Urothelium cell line (cell line): ENCODE measurements at places on chromosomes 12 and 14.

GRCh38 chr12:111056618-111057521 lies 136.5 kb upstream of the MYL2 start:
- DNase-seq, result no peak

DNA sequence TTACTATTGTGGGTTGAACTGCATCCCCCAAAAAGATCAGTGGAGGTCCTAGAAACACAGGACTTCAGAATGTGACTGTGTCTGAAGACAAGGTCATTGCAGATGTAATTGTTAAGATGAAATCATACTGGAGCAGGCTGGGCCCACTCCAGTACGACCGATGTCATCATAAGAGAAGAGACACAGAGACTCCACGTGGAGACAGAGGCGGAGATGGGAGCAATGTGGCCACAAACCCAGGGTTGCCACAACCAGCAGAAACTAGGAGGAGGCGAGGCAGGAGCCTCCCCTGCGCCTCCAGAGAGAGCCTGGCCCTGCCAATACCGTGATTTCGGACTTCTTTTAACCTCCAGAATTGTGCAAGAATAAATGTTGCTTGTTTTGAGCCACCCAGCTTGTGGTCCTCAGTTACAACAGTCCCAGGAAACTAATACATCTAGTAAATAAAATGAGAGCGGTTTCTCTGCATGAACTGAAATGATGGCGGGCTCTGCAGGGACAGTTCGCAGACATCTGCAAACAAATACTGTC lies 25.7 kb upstream of the FZD10 start:
- DNase-seq, result no peak

DNA sequence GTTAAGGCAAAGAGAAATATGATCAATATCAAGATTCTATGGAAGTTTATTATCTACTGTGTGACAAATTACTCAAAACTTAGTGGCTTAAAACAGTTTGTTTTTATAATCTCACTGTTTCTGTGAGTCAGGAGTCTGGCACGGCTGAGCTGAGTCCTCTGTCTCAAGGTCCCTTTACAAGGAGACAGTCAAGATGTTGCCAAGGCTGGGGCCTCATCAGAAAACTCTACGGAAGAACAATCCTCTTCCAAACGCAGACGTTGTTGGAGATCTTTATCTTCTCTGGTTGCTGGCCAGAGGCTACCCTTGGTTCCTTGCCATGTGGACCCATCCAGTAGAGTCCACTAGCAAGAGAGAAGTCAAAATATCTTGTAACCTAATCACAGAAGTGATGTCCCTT lies 100.6 kb upstream of the CCND2 start:
- DNase-seq, result no peak

GRCh38 chr12:6494258-6494743 lies 399 bp downstream of the NCAPD2 start:
- no peak for DNase-seq

DNA sequence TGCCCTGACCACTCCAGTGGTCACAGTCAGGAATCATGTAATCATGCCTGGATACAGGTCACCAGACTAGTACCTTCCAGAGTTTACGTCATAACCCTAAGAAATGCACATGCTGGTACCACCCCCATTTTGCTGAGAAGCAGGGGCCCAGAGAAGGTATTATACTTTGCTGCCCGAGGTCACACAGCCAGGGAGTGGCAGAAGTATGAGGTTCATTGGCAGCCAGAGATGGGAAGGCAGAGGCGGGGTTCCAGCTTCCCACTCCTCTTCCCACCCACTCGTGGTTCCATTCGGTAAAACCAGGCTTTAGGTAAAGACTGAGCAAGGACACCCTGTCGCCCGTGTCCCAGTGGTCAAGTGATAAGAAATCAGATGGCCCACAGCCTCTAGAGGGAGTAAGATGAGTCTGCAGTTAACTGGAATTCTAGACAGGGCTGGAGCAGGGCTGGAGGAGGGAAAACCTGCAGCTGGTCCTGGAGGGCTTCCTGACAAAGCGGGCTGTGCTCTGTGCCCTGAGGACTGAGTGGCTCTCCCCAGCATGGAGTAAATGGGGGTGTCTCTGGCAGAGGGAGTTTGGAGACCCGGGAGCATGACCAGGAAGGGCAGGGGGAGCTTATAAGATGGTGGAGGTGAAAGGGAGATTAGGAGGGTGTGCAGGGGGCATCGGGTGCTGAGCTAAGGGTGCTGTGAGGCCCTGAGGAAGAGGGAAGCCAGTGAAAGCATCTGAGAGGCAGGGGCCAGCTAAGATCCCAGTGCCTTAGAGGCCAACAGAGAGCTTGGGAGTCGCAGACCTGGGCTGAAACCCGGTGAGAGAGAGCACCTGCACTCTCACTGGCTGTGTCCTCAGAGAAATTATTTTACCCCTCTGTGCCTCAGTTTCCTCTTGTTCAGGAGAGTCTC lies 5.7 kb downstream of the FAM222A start:
- no peak for DNase-seq

GRCh38 chr14:20743556-20743955 lies 2.1 kb upstream of the EDDM3A start:
- no peak for DNase-seq

DNA sequence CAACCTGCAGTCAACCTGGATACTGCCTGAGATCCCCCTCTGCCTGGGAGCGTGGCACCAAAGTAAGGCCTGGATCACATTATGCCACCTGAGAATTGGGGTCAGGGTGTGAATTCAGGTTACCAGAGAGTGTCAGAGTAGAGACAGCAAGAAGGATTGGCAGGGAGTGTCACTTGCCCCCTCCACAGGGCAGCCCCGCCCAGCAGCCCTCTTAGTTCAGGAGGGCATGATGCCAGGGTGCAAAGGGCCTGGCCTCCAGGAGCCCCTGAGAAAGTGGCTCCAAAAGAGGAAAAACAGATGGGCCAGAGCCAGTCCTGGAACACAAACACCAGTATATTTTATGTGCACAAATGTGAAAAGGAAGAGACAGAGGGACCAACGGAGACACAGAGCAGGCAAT lies 18.6 kb downstream of the TMEM229B start:
- no peak for DNase-seq

GRCh38 chr14:106372870-106373652 lies 846.7 kb downstream of the TMEM121 start:
- peak; percentile 47 for DNase-seq

DNA sequence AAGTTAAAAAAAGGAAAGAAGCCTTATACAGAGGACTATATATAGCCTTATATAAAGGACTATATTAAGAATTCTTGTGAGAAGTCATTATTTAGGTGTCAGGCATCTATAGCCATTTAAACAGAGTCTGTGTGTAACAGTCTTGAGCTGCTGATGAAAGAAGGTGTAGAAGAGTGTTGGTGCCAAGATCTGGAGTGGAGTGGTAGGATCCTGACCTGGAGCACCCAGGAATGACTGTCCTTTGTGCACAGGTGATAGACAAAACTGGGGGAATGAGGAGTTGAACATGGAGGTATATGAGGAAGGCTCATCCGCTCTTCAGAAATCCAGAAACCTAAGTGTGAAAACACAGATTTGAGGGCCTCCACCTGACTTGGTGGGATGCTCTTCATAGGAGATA lies 747.3 kb downstream of the NRXN3 start:
- no peak for DNase-seq

- no peak for DNase-seq
These were observed 64.7 kb downstream of the VCPKMT start for GRCh38 chr14:50051706-50052105.

- DNase-seq, result no peak
These were observed 128.7 kb downstream of the CNTN1 start for GRCh38 chr12:40820794-40821484.

DNA sequence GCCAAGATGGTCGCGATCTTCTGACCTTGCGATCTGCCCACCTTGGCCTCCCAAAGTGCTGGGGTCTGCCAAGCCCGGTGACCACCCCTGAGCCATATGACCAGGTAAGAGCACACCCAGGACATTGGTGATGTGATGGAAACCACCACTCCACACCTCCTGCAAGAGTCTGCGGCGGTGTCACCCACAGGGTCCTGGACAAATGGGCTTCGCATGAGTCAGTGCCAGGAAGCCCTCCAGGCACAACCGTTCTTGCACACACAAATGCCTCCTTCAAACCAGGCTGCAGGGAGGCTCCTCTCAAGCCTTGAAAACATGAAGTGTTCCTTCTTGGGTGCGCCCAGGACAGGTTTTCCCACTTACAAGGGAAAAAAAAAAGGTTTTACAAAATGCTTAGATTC lies 16.6 kb downstream of the PITPNM2 start:
- no peak for DNase-seq

- no peak for DNase-seq
These were observed 12.8 kb downstream of the LEMD3 start for GRCh38 chr12:65182012-65182739.

GRCh38 chr14:72291908-72292688 lies 359.9 kb downstream of the RGS6 start:
- DNase-seq, result peak; percentile 74

- DNase-seq, result no peak
These were observed 374.4 kb downstream of the ZFP36L1 start for GRCh38 chr14:68418174-68419118.

DNA sequence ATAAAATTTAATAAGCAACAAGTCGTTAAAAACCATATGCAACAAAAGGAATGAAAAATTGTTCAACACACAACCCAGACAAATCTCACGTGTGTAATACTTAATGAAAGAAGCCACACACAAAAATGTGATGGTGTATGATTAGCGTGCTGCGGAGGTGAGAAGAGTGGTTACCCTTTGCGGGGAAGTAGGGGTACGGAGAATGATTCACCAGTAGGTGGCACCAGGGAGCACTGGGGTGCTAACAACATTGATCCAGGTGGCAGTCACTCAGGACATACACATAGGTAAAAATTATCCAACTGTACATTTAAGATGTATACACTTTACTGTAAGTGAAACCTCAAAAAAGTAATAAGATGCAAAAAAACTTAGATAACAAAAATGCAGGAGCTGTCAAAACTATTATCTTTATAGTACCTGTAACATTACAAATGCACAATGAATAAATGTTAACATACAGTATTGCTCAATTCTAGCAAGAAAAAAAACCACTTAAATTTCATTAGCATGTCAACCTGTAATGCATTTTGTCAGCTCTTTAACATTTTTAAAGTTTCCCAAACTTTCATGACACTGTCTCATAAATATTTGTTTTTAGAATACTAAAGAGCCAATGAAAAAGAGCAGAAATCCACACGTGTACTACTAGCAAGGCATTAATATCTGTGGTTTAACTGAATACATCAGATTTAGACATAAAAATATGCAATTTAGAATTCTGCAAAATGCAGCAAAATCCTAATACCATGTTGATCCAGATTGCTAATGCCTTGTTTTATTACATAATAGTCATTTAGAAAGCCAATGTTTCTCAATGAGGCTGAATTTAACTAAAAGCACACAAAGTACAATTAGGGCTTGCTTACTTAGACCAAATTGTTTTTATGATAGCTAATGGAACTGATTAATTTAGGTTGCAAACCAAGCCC lies 46.7 kb downstream of the TMCC3 start:
- DNase-seq, result no peak

- no peak for DNase-seq
These were observed 87.1 kb downstream of the ZFP36L1 start for GRCh38 chr14:68705741-68706283.

GRCh38 chr14:53537422-53538315 lies 384.5 kb upstream of the DDHD1 start:
- DNase-seq, result no peak

DNA sequence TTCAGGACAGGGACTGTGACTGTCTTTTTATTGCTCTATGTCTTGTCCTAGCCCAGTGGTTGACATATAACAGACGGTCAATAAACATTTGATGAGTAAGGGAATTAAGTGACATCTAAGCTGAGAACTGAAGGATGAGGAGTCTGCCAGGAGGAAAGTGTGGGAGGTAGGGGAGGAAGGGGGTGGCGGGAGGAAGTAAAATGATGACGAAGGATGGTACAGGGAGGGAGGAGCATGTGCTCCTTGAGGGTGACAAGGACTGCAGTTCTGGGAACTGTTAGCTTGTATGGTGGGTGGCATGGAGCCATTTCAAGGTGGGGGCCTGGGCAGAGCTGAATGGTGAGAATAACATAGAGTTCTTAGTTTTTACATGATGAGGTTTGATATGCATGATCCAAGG lies 64.4 kb downstream of the RGS6 start:
- no peak for DNase-seq

- no peak for DNase-seq
These were observed 29.0 kb downstream of the BEGAIN start for GRCh38 chr14:100558226-100558625.
